HCEC 1CT (cell line): ENCODE measurements at places on chromosomes 11 and 22.

- no peak for DNase-seq
These were observed 23.0 kb downstream of the NADSYN1 start for GRCh38 chr11:71476031-71476430.

DNA sequence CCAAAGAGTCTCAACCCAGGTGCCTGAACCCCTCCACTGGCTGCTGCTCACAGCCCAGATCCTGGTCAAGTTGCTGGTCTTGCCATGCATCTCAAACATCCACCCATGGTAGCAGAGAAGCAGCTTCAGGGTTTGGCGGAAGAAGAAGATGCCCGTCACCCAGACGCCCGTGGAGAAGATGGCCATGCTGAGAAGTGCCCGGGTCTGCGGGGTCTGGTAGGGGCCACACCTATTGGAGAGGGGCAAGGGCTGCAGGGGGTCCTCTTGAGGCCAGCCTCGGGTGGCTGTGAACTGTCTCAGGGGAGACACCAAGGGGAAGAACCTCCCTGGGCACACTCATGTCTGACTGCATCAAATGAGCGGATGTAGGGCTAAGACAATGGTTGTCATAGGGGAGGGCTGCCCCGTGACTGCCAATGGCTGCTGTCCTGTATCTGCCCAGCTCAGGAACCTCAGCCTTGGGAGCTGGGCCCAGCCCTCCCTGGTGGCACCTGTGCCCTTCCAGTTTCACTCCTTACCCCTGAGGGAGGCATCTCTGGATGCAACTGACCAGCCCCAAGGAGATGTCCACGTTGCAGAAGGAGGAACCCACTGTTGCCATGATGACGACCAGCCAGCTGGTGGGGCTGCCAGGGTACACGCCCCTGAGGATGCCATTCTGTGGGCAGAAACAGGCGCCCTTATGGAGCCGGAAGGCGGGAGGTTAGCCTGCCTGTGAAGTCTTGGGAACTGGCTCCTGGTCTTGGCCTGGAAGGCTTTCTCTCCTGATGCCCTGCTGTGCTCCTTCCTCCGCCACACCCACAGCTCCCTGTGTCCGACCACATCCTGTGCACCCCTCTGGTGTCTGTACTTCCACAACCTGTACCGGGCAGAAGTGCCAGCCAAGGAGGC lies 1.2 kb downstream of the CPT1B start:
- no peak for DNase-seq

DNA sequence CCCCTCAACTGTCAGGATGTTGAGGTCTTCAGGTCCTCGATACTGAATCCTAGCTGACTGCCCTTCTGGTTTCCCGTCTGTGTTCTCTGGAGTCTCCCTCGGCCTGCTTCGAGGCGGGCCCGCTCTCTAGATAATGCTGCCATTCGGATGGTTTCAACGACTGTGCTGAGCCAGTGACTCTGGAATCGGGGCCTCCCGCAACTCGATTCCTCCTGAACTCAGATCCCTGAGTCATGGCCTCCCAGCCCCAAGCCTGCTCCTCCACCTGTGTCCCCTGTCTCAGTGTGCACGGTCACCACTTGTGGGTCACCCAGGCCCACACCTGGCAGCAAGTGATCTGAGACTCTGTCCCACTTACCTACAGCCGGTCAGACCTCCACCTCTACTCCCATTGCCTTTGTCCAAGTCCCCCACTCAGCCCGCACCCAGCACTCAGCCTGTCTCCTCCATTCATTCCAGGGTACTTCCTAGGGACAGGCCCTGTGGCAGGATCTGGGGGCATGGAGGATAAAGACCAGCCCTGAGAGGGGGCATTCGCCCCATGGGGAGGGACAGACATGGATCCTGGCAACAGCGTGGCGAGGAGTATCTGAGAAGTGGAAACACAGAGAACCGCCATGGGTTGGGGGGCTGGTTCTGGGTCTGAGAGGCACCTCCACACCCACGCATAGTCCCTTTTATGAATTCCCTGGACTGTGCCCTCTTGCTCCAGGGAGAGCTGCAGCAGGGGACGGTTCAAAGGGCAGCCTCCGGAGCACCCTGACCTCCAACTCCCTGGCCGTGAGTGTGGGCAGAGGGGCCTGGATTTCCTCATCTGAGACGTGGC lies 14.3 kb downstream of the MPST start:
- DNase-seq = no peak

- no peak for DNase-seq
These were observed 6.9 kb upstream of the PHOX2A start for GRCh38 chr11:72250661-72251464.

DNA sequence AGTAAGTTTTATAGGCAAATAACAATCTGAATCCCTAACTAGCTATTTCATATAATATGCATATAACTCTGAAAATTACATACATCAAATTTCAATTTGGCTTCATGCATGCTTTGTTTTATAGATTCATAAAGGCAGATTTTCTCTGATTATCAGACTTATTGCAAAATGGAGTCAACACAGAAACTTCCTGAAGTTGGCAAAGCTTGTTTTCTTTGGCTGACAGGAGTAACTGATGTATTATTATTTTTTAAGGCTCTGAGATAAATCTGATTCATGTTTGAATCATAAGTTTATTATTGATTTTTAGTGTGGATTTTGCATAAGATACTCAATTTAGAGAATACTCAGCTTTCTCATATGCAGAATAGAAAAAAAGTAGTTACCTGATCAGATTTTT lies 356.3 kb upstream of the CCDC90B start:
- no peak for DNase-seq

GRCh38 chr11:96230686-96231085 lies 112.3 kb downstream of the MAML2 start:
- no peak for DNase-seq

- no peak for DNase-seq
These were observed 10.8 kb downstream of the EHF start for GRCh38 chr11:34631737-34632104.
